ENCODE measurements at places on chromosomes 11 and 22. TPM values are rescaled to one million over a fixed set of nuclear protein-coding genes. Genes with fewer than 3 reads are reported as not detected.

GRCh38 chr22:43277987-43278601, 65.1 kb downstream of the SCUBE1 start:
- no peak for DNase-seq

DNA sequence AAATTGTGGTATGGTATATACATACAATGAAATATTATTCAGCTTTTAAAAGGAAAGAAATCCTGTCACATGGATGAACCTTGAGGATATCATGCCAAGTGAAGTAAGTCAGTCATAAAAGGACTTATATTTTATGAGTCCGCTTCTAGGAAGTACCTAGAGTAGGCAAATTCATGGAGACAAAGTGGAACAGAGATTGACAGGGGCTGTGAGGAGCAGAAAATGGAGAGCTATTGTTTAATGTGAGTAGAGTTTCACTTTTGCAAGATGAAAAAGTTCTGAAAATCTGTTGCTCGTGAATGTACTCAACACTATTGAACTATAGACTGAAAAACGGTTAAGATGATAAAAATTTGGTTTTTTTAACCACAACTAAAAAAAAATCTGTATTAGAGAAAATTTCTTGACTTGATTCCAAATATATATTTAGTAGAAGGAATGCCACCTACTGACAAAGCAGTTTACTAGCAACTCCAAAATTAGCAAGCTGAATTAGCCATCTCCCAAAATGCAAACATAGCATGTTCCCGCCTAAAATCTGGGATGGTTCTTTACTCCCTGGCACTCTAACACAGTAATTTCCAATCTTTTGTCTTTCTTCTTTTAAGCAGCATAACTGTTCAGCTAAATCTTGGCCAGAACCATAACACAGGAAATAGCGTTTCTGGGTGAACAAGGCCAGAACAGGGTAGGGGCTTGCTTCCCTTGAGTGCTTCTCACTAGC, 1.5 kb downstream of the UFD1 start:
- DNase-seq: peak; percentile 34

DNA sequence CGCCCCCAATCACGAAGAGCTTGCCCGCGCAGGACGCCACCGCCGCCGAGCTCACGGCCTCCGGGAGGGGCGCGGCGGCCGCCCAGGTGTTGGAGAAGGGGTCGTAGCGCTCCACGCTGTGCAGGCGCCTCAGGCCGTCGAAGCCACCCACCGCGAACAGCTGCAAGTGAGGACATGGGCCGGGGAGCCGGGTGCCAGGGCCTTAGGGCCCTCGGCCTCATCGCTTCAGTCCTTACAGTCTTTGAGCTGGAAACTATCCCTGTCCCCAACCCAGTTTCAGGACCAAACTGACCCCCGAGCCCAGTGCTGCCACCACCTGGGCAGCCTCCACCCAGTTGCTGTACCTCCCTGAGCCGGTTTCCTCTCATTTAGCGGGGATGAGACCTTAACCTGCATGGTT, 7.6 kb downstream of the KLHL35 start:
- no peak for DNase-seq

- no peak for DNase-seq
Observed at GRCh38 chr22:50184004-50184901, 1.5 kb upstream of the TRABD start.

GRCh38 chr11:21625982-21626381, 566.9 kb upstream of the ANO5 start:
- no peak for DNase-seq

The C22orf42 gene
- total RNA-seq: not detected

GRCh38 chr11:66321606-66322005, 4.8 kb upstream of the CD248 start:
- DNase-seq: no peak

DNA sequence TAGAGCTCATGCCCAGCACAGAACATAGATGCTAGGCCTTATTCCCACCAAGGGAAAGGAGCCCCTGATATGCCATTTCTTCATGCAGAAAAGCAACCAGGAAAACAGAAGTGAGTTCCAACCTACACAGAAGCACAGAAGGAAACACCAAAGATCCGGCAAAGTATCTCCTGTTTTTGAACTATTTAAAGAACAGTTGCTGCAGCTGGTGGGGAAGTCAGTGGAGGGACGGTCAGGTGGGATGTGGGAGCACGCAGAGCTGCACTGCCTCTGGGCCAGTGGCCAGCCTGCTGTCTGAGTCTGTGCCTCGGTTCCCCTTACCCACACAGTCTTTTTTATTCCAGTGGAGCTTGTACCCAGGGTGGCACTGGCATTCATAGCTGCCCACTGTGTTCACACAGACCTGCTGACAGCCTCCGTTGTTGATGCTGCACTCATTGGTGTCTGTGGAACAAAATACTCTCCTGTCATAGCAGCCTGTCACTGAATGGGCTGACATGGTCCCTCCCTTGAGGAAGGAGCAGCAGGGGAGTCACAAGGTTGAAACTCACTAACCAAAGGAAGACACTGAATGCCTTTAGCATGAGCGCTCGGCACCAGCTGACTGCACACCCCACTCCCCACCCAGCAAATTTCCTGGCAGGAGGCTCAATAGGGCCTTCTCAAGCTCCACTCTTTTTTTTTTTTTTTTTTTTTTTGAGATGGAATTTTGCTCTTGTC, 37.9 kb downstream of the SCUBE2 start:
- no peak for DNase-seq

The FGF4 gene
- total RNA-seq: not detected

DNA sequence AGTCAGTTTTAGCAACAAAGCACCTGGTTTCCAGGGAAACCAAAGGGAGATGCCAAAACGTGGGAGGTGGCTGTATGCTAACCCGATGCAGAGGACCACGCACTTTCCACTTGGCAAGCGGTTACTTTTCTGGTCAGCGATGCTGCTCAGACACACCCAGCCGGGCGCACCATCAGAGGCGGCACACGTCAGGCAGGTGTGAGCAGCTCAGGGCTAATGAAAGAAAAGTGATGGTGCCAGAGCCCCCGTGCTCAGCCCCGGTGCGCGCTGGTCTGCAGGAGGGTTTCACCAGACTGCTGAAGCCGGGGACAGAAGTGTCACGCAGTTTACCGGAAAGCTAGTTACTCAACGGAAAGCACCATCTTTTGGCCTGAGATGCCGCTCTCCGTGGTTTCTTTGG, 5.7 kb downstream of the LTO1 start:
- DNase-seq: no peak

- DNase-seq: no peak
Observed at GRCh38 chr11:64831411-64831891, 13.0 kb downstream of the CDC42BPG start.

GRCh38 chr11:2178906-2179494, 7.4 kb upstream of the TH start:
- DNase-seq: no peak

GRCh38 chr11:57598831-57599155, 1.3 kb downstream of the SERPING1 start:
- DNase-seq: peak; percentile 40

Measured in skin of body (tissue), 3 donors.